Stimulated activated CD4-positive, alpha-beta T cell treated with anti-CD3 and anti-CD28 coated beads, Interleukin-1b, Interleukin-23, amount 100 ng/mL, for 24 hours (primary cell): ENCODE measurements at places on chromosomes 2 and 18.

GRCh38 chr2:133667085-133667484 is 98.8 kb upstream of the NCKAP5 start:
- DNase-seq, result no peak

GRCh38 chr2:237894986-237895543 is 35.6 kb downstream of the RAMP1 start:
- DNase-seq, result no peak

GRCh38 chr2:161172901-161173540 is 12.8 kb downstream of the TANK start:
- no peak for DNase-seq

- DNase-seq, result no peak
Observed at GRCh38 chr18:1133541-1133940, 228.9 kb downstream of the ADCYAP1 start.

DNA sequence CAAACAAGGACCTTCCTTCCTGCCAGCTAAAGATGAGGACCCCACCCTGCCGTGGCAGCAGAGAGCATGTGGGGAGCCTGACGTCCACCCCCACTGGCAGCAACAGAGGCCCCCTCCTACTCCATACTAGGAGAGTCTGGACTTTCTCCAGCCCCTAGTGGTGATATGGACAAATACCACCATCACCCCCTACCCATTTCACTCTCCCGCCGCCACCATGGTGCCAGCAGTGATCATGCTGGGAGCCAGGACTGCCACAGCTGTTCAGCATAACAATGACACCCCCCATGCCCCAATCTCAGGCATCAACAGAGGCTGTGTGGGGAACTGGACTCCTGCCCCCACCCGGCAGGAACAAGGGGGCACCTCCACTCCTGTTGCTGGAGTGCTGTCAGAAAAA is 42.7 kb upstream of the ATP9B start:
- no peak for DNase-seq
